ENCODE measurements at places on chromosomes 1 and 21. TPM values are rescaled to one million over a fixed set of nuclear protein-coding genes. Genes with fewer than 3 reads are reported as not detected.

The RHD gene
- 0.92 TPM for total RNA-seq

The HPCA gene
- total RNA-seq, result 0.21 TPM

DNA sequence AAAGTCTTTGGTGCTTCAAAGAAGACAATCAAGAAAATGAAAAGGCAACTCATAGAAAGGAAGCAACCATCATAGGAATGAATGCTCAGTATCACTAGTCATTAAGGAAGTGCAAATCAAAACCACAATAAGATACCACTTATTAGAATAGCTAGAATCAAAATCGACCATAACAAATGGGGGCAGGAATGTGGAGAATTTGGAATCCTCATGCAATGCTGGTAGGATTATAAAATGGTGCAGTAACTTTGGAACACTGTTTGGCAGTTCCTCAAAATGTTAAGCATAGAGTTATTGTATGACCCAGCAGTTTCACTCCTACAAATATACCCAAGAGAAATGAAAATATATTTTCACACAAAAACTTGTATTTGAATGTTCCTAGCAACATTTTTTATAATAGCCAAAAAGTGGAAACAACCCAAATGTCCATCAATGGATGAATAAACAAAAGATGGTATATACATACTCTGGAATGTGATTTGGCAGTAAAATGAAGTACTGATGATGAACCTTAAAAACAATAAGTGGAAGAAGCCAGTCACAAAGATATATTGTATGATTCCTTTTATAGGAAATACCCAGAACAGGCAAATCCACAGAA, 105.6 kb downstream of the MIS18A start:
- DNase-seq, result peak; percentile 59

DNA sequence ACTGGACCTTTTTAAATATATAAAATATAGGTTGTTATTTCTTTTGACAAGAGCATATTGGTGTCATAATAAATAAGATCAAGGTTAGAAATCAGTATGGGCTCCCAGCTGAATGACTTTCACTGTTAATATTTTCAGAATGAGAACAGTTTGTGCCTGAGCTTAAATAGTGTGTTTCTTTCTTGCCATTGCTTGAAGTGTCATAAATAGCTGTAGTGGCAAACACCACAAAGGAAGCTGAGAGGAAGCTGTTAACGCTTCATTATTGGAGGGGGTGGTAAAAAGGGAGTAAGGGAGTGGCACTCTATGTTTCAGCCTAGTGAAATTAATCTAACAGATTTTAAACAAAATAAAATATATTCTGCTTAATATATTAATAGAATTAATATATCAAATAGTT, 1089.8 kb upstream of the NCAM2 start:
- DNase-seq, result no peak

DNA sequence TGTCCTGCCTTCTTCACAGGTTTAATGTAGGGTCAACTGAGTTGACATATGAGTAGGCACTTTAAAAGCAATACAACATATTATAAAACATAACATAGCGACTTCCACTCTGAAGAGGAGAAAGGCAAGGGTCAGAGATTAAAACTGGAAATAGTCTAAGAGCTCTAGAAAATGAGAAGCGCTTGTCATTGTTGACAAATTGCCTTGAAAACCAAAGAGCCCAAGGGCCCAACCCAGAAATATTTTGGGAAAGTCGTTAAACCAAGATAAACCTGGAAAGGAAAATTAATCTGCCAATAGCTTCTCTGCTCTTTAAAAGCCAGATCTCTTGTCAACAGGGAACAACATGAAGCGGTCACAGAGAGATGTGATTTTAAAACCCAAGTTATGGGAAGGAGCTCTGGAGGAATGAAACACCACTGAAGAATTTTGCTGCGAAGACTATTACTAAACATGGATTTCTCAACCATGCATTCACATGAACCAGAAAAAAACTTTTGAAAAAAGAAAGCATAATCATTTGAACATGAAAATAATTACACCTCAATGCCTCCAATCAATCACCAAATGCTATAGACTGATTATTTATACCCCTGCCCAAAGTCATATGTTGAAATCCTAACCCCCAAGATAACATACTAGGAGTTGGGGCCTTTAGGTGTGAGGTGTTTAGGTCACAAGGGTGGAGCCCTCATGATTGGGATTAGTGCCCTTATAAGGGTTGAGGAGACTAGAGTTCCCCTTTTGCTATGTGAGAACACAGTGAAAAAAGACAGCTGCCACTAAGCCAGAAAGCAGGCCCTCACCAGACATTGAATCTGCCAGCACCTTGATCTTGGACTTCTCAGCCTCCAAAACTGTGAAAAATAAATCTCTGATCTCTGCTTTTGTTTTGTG, 33.0 kb upstream of the MTF1 start:
- no peak for DNase-seq

DNA sequence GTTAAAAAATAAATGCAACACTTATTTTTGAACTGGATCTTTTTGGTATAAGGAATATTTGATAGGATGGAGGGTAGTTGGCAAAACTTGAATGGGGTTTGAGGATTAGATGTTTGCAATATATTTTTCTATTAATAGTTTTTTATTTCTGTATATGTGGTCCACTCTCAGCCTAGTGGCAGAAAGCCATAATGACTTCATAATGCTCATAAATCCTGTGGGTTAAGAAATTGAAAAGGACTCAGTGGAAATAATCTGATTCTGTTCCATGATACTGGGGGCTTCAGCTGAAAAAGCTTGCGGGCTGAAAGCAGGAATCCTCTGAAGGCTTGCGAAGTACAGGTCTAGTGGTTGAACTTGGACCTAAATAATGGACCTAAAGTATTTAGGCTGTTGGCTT, 1028.6 kb upstream of the PRMT6 start:
- no peak for DNase-seq

GRCh38 chr1:173393659-173394000, 83.5 kb upstream of the PRDX6 start:
- no peak for DNase-seq

GRCh38 chr1:152946248-152946647, 758 bp upstream of the SPRR5 start:
- no peak for DNase-seq
